ENCODE measurements at places on chromosomes 11 and 22.

DNA sequence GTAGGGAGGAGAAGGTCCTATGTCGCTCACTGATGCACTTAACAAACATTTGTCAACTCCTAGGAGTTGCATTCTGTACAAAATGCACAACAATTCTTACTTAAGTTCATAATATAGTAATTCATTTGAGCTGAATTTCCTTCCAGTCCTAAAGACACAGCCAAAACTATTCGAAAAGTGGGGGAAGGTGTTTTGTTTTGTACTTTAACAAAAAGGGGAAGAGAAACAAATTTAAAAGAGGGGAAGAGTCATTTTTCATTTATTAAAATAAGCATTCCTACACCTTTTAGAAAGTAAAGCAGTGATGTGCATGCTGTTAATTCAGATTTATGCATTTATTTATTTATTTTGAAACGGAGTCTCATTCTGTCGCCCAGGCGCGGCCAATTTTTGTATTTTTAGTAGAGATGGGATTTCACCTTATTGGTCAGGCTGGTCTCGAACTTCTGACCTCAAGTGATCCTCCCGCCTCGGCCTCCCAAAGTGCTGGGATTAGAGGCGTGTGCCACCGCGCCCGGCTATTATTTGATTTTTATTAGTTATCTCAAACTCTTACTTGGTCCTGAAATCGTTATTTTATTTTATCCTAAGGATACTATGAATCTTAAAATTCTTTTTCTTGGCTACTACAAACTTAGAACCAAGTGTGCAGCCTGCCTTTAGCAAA is 1.1 kb upstream of the FANCF start:
- peak; percentile 9 for DNase-seq

DNA sequence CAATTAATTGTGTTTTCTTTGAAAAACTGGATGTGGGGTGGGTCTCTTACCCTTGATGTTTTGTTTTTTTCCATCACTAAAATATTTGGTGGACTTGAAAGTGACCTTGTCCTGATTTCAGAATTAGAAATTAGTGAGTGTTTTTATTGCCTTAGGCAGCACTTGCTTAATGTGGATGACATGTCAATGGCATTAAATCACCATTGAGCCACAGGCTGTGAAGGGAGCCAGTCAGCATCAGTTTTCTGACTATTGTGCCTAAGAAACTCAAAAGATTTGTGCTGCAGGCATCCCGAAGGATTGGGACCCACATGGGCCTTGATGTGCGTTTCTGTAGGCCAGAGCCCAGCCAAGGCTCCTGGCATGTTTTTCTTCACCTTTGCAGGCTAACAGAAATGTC is 53.8 kb downstream of the SWAP70 start:
- no peak for DNase-seq

DNA sequence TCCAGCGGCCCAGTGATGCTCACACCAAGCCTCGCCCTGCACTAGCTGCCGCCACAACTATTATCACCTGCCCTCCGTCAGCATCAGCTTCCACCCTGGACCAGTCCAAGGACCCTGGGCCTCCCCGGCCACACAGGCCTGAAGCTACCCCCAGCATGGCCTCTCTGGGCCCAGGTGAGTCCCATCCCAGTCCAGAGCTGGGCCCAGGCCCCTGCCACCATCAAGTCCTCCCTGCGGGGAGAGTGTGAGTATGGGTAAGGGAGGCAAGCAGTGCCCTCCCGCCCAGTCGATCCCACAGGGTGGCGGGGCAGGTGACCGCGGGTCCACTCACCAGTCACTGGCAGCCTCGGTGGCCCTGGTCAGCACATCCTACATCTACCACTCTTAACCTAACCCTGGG is 9.5 kb upstream of the SUSD2 start:
- DNase-seq = no peak

- no peak for DNase-seq
Measured at GRCh38 chr11:35614939-35615569, 3.2 kb upstream of the FJX1 start.

- DNase-seq = no peak
Measured at GRCh38 chr11:128882451-128882850, 8.7 kb upstream of the KCNJ5 start.

- no peak for DNase-seq
Measured at GRCh38 chr11:118046964-118047700, 29.7 kb upstream of the TMPRSS4 start.

DNA sequence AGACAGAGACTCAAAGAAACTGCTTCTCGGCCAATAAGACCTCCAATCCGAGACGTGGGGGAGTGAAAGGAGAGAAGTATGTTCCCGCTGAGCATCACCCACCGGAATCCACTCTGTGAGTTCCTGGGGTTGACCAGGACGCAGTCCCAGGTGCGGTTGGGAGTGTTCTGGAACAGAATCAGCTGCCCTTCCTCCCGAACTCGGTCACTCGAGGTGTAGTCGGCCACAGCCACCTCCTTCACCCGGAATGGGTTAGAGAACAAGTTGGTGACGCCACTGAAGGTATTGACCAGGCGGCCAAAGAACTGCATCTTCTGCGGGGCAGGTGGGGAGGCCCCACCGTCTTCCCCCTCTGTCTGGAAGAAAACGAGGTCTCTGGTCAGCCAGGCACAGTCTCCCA is 12.5 kb downstream of the PLA2G6 start:
- no peak for DNase-seq

DNA sequence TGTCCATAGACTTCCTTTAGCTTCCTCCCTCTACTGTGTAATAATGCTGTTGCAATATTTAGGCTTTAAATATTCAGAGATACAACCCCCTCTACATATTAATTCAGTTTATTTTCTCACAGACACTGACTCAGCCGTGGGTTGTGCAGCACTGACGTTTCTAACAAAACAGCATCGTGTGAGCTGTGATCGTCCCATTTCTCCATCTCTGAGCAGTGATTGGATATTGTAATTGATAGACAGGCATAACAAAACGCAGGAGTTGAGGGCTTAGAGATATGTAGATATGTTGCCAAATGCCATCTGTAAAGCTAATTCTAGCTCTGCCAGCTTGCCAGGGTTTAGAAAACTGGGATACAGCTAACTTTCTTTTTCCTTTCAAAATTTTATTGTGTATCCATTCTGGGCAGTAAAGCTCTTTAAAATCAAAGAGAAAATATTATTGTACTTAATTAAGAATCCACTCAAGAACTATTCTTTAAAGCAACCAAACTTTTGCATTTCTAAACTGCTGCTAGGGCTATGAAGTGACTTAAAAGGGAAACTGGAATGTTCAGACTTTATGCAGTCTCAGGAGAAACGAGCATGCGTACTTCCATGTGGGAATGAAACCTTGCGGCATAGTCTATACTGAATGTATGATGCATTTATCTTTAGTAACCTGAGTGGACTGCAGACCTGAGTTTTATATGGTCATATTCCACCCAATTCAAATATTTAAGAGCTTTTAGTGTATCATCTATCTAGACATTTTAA is 22.7 kb downstream of the BTBD10 start:
- DNase-seq = no peak

GRCh38 chr11:98053851-98054250 is 966.9 kb upstream of the CNTN5 start:
- DNase-seq = no peak

DNA sequence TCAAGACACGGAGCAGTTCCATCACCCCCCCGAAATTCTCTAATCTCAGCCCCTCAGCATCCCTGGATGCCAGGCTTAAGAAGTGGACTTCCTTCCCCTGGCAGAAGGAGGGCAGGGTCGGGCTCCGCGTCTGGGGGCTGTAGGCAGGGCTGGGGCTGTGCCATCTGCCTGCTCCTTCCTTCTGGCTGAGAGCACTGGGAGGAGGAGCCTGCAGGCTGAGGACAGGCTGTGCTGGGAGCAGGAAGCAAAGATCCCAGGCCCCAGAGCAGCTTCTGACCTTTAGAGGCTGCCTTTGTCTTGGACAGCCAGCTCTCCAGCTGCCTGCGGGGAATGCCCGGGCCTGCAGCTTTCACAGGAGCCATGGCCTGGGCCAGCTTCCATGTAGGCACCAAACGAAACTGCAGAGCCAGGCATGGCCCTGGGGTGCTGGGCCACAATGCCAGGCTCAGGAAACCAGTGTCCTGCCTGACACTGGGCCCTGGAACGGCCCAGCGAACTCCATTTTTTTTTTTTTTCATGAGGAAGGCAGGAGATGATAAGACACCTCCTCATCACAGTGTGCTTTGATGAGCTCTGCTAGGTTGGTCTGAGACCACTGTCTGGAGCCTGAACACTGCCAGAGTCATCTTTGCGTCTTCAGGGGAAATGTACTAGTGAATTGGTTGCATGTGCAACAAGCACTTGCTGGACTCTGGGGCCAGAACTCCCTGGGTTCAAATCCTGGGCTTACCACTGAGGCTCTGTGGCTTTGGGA is 67.9 kb downstream of the MCM5 start:
- DNase-seq = no peak

GRCh38 chr22:19094393-19094997 is 27.7 kb downstream of the DGCR2 start:
- DNase-seq = no peak

GRCh38 chr11:57703341-57703740 is 8.7 kb downstream of the MED19 start:
- DNase-seq = no peak

GRCh38 chr11:55806248-55806647 is 4.9 kb upstream of the OR5L1 start:
- DNase-seq = no peak

GRCh38 chr11:120914601-120915000 is 109.3 kb upstream of the TBCEL start:
- DNase-seq = no peak

- DNase-seq = no peak
Measured at GRCh38 chr11:75911459-75911858, 96.4 kb downstream of the UVRAG start.

- DNase-seq = no peak
Measured at GRCh38 chr22:46739094-46739870, 1.2 kb upstream of the CERK start.

GRCh38 chr11:46391578-46392420 is at the start of gene CHRM4:
TSS of gene CHRM4 (minus strand) at chr11:46391776. CDS start at chr11:46386557, 5,219 bp downstream.
- no peak for DNase-seq

GRCh38 chr22:45740236-45740635 is 68.6 kb downstream of the ATXN10 start:
- DNase-seq = no peak

DNA sequence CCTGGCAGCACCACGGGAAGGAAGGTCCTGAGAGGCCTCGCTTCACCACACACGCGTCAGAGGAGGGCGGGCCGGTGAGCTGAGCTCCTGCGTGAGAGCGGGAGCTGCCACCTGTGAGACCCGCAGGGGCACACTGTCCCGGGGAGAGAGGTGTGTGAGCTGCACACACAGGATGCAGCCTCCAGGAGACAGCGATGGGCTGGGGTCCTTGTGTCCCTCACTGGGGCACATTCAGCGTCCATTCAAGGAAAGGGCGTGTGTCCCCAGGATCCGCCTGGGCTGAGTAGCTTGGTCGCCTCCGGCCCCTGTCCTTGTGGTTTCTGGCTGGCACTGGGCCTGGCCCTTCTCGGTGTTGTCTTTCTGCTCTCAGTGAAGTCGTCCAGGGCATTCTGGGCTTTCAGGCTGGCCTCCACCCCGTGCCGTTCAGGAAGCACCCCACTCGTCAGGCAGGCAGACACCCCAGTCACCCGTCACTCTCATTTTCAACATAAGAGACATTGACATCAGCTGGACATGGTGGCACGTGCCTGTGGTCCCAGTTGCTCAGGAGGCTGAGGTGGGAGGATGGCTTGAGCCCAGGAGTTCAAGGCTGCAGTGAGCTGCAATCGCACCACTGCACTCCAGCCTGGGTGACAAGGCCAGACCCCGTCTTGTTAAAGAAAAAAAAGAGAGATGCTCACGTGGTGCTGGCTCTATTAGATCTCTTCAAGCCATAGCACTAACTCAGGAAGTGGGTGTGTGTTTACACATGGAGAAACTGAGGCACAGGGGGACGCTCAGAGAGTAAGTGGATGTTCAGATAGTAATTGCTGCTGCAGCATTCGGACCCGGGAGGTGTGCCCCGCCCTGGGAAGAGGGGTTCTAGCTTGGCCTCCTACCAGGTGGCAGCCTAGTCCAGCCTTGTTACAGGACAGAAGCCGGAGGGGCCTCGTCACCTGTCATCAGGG is 1081.6 kb downstream of the BRD1 start:
- no peak for DNase-seq

DNA sequence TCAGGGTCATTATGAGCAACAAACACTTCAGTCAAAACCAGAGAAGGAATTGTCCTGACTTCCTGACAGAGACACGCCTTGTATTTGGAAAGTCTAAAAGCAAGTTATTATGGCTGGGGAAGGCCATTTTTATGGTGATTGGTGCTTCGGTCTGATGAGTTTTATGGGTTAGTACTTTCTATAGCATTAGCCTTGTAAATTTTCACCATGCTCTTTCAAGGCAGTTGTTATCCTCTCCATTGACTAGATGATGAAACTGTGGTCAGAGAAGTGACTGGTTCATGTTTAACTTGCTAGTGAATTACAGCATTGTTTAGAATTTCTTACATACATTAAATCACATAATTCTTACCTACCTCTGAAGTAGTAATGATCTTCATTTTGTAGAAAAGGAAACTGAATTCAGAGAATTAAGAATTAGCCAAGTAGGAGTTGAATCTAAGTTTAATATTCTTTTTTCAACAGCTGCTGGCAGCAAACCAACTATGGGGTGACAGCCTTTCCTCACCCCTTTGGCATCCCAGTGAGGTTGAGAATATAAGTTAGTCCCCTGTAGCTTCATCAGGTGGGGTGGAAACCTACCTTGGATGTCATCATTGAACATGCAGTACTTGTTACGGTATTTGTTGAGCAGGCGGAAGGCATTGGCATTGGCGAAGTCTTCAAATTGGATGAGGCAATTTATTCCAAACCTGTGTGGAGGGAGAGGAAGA is 90.0 kb downstream of the CCDC81 start:
- DNase-seq = no peak

- no peak for DNase-seq
Measured at GRCh38 chr11:127074151-127074761, 73.7 kb upstream of the KIRREL3 start.

GRCh38 chr22:30373331-30374325 is 13.6 kb downstream of the RNF215 start:
- DNase-seq = no peak

- no peak for DNase-seq
Measured at GRCh38 chr11:130223291-130223971, 63.8 kb downstream of the ST14 start.

- no peak for DNase-seq
Measured at GRCh38 chr22:36431977-36432376, 44.2 kb upstream of the MYH9 start.

GRCh38 chr11:2590131-2590964 is 109.4 kb downstream of the KCNQ1OT1 start:
- DNase-seq = no peak

GRCh38 chr22:16933291-16934282 is 74.4 kb downstream of the GAB4 start:
- DNase-seq = no peak

- no peak for DNase-seq
Measured at GRCh38 chr11:70834277-70834940, 418.0 kb downstream of the SHANK2 start.

GRCh38 chr11:23425381-23425780 is 565.1 kb upstream of the CCDC179 start:
- DNase-seq = no peak

- peak; percentile 67 for DNase-seq
Measured at GRCh38 chr22:39724390-39724789, 153.8 kb downstream of the CACNA1I start.

- DNase-seq = no peak
Measured at GRCh38 chr11:118169300-118170140, 6.9 kb downstream of the SCN2B start.

- DNase-seq = no peak
Measured at GRCh38 chr11:11937957-11938356, 70.5 kb downstream of the DKK3 start.

Data from hematopoietic multipotent progenitor cell treated with erythropoietin and hydrocortisone succinate and interleukin-3 and kit ligand, for 17 days (in vitro differentiated cells).